Amygdala (tissue), 56 donors: ENCODE measurements at places on chromosomes 4 and X.

DNA sequence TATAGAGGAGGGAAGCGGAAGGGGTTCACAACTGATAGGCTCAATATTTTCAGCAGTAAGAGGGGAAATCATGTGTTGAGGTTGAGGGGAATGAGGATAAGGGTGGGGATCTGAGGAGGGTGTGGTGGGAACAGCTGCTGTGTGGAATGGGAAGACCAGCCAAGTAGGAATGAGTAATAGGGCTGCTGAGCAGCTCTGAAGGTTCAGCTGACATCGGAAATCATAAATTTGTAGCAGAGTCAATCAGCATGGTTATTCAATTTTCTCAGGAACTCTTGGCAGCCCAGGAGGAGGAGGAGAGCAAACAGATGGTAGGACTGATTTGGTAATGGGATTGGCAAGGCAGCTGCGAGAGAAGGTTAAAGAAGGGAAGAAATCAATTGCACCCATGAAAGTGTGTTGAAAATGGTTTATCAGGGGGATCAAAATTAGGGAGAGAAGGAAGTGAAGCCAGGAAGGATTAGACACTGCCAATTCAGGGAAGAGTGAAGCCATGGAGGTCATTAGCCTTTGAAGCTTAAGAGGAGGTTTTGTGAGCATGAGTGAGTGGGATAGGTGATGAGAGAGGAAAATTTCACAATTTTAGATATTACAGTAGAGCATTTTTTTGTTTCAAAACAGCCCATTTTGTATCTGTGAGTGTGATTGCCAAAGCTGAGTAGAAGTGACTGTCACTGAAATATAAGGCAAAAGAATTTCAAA, 82.6 kb downstream of the PCDH7 start:
- no peak for DNase-seq

DNA sequence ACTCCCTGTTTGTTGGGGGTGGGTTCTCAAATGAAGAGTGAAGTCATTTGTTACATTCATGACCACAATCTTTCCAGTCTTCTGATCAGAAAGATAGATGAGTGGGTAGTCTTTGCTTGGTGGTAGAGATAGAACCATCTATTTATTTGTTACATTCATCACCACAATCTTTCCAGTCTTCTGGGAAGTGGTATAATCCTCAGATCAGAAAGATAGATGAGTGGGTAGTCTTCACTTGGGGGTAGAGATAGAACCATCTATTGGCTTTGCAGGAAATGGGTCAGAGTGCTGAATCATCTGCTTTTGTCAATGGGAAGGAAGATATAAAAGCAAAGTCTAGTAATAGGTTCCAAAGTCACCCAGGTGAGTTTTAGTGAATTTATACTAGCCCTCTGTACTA, 64.2 kb upstream of the EPGN start:
- DNase-seq = no peak

DNA sequence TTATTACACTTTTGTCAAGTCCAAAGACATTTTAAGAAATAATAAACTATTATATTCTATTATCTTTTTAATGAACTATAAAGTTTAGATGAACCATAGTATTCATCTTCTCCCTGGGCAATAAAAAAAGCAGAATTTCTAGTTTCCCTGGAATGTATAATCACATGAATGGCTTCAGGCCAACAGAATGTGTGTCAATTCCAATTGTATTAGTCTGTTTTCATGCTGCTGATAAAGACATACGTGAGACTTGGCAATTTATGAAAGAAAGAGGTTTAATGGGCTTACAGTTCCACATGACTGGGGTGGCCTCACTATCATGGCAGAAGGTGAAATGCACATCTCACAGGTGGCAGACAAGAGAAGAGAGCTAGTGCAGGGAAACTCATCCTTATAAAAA, 70.7 kb upstream of the ANXA10 start:
- no peak for DNase-seq

GRCh38 chrX:9315086-9315485, 149.8 kb upstream of the TBL1X start:
- DNase-seq = no peak

GRCh38 chr4:98658287-98659105, at the start of gene TSPAN5:
Gene TSPAN5 (minus strand): TSS chr4:98658611.
- peak; percentile 85 for DNase-seq

DNA sequence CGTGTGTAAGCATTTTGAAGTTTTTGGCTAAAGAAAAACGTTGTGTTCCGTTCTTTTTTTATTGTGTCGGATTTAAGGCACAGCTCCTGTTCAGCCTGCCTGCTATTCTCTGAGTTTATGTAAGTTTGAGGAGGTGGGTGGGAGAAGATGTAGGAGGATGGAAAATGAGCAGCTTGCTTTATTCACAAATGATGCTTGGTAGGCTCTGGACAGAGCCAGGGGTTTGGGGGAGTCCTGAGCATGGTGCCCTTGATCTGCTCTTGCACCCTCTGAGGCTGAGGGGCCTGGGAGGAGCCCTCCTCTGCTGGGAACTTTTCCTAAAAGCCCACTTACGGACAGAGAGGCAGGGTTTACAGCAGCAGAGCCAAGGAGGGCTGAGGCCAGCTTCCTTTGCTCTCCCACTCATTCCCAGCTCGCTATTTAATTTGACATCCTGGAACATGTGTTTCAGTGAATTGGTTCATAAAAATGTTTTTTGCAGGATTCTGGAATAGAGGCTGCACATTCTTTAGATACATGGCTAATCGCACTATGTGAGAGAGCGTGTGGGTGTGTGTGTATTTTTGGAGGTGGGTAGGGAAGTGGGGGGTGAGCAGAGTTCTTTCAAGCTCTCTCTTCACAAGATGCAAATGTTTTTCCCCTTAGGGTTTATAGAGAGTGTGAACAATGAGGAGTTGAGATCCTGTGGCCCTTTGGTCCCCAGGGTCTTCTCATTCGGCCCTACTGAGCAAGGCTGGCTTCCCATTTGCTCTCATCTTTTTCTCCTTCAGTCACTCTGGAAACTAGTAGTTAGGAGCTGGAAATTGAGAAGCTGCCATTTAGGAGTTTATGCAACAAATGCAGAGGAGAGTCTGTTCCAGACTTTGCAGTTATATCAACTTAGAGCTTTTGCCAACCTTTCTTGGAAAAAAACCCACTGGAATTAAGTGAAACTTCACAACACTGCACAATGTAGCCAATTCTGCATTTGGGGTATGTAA, 32.1 kb downstream of the TMEM131L start:
- no peak for DNase-seq

- no peak for DNase-seq
These were observed at the start of gene CDS1 for GRCh38 chr4:84582988-84583875. Gene CDS1 (plus strand): TSS chr4:84583127. CDS start chr4:84583402, 275 bp downstream.

DNA sequence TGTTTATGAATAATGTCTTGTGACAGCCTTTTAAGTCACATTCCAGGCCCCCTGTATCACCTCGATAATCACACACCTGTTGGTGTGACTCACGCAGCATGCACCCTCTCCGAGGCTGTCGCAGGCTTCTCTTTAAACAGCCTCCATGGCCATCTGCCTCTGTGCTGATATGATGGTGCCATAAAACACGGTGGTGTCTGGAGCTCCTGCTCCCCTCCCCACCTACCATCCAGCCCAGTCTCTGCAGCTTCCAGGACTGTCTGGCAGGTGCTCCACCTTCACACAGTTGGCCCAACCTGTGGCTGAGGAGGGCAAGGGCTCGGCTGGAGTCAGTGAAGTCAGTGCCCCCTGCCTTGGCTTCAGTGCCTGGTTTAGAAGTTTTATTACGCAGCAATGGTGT, 173.8 kb upstream of the RPL34 start:
- DNase-seq = no peak

DNA sequence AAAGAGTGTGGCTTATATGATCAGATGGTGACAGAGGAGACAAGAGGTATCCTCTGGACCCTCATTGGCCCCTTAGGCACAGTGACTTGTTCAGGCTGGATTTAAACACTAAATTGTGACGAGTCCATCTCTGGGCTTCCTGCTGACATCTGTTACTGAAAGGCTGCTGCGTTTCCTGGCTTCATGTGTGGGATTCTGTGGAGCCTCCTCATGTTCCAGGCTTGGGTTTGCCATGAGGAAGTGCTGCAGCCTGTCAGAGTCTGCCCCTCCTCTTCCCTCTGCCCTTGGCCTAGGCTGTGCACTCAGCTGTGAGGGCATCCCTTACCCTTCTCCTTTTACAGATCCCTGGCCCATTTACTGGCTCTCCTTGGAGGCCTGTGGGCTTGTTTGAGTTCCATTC, 159.1 kb upstream of the TTC29 start:
- DNase-seq = no peak

DNA sequence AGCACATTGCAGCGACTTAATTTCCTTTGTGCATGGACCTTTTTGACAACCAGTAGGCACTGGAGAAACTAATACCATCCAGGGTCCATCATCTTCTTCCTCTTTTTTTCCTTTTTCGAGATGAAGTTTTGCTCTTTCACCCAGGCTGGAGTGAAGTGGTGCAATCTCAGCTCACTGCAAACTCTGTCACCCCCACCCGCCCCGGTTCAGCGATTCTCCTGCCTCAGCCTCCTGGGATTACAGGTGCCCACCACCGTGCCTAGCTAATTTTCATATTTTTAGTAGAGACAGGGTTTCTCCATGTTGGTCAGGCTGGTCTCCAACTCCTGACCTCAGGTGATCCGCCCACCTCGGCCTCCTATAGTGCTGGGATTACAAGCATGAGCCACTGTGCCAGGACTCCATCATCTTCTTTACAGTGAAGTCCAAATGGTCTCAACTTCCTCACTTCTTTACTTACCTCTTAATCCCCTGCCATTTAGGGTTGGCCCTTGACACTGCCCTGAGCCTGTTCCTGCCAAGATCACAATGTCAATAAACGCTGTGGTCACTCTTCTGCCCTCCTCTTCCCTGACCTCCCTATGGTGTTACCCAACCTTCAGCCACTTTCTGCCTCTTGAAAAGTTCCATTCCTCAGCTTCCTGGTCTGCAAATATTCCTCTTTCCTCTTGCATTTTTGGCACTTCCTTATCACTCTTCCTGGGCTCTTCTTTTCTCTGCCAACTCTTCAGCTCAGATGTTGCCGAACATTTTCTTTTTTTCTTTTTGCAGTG, 119.8 kb upstream of the SLC34A2 start:
- DNase-seq = no peak

DNA sequence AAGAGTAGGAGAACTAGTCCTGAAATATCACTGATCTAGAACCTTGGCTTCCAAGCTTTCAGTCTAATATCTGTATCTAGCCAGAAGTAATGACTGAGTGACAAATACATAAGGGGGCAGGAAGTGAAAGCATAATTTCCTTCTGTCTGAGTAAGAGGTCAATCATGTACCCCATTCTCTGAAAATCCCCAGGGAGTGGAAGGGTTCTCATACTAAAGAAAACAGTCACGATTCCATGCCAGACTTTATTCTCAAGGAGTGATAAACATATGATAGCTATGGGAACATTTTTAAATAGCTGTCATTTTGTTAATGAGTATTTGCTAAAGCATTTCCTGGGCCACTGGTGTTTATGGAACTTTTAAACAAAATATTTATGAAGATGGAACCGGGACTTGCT, 308.5 kb downstream of the ARHGAP24 start:
- DNase-seq = no peak

GRCh38 chr4:105784761-105785160, 76.2 kb downstream of the GSTCD start:
- no peak for DNase-seq

DNA sequence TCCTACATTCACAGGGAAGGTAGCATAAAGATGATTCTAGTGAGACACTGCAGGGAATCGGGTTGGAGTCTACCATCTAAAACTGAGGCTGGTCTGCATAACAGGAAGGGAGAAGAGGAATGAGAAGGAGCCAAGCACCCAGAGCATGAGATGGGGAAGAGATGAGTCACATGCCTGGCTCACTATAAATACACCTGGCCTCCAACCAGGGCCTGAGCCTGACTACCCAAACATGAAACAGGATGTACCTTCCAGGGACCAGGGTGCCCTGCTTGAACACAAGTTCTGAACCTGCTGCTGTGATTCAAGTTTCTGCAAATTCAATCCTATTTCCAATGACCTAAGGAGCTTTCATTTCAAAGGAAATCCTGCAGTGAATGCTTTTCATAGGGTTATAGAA, 24.9 kb downstream of the CD99L2 start:
- no peak for DNase-seq

- DNase-seq = no peak
These were observed 29.0 kb downstream of the COQ2 start for GRCh38 chr4:83255584-83255983.

DNA sequence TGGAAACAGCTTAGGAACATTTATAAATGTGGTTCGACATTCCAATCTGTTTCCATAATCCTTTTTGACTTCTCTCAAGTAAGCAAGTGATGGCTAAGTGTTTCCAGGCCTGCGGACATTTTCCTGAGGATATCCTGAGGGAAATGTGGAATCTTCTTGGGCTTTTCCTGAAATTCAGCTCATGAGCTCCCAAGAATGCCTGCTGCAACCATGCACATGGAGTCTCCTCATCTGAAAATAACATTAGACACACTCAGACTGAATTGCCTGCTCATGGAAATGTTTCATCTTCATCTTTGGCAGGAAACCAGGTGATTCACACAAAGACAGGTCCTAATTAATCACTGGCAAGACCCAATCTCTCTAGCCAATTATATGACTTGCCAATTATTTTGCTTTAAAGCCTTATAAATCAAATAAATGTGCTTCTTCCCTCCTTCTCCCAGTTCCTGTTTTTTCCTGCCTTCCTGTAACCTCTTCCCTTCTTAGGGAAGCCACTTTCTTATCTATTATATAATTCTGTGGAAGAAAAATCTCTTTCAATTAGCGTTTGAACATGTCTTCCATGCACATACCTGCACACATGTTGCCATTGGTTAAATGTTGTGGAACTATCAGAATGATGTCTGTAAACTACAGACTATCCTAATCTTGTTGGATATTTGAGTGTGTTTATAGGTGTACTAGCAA, 104.6 kb upstream of the MXRA5 start:
- DNase-seq = no peak

DNA sequence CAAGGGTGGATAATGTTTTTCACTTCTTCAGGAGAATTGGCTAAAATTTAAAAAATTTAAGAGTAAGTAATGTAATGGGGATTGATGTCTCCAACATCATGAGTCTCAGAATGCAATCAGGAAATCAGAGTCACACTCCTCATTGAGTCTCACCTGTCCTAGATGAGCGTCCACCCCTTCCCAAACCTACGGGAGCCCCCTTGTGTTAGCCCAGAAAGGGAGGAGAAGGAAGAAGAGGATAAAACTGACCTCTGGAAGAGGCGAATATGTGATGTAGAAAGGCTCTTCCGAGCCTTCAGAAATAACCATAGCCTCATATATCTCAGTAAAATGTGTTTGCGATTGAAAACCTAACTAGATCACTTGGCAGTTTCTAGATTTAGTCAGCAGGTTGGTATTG, 157.1 kb downstream of the DCLK2 start:
- DNase-seq = no peak

GRCh38 chr4:88960576-88960975, 96.4 kb downstream of the FAM13A start:
- DNase-seq = no peak

DNA sequence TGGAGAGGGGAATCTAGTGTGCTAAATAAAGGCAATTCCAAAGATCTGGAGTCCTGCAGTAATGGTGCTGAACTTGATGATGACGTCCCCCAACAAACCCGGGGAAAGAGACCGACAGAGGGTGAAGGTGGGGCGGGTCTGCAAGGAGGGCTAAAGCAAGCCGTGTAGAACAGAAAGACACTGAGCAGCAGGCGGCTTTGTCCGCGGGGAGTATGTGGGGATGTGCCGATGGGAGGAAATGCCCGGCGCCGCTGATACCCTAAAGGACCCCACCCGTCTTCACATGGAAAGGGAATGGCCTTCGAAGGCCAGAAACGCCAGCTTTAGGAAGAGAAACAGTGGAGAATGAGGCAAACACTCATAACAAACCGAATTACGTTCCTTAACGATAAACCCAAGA, 528.9 kb downstream of the ZNF674 start:
- no peak for DNase-seq

GRCh38 chr4:56959100-56959499, 18.3 kb downstream of the NOA1 start:
- no peak for DNase-seq
